PC-9 (cell line): ENCODE measurements at places on chromosomes 12 and 14.

GRCh38 chr12:71567537-71567936, 96.1 kb downstream of the ZFC3H1 start:
- no peak for DNase-seq
- H3K4me1 ChIP-seq: no peaks in the 10 kb centered on the region
- no peak overlapping the region for H3K27ac ChIP-seq
- H3K36me3 ChIP-seq: no peaks in the 10 kb centered on the region
- H3K27me3 ChIP-seq: no peaks in the 10 kb centered on the region

DNA sequence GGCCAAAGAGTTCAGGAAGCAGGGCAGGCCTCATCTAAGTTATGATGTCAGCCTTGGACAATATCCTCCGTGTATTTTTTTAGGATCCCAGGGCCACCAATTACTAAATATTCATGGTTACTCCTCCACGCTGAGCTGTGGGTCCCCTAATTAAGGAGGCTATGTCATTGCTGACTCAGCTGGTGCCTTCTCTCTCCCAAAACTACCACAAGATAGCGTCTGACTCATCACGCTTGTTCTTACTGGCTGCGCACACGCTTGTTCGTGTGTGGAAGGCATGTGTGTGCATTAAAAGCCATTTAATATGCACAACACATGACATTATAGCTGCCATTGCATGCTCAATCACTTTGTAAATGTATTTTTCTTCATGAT, 78.3 kb downstream of the GSC start:
- H3K4me3 ChIP-seq: no peak overlapping the region
- H3K27ac ChIP-seq: no peak overlapping the region
- DNase-seq: no peak
- peaks cover 10% of the 10 kb centered on the region; the same call in 1 of the 2 replicates for H3K27me3 ChIP-seq
- no peaks in the 10 kb centered on the region for H3K4me1 ChIP-seq

GRCh38 chr14:52286661-52287649, 19.5 kb downstream of the PTGDR start:
- H3K4me1 ChIP-seq: no peaks in the 10 kb centered on the region
- no peaks in the 10 kb centered on the region for H3K36me3 ChIP-seq
- H3K27me3 ChIP-seq: no peaks in the 10 kb centered on the region
- no peak overlapping the region for H3K4me3 ChIP-seq
- no peak for DNase-seq
- no peak overlapping the region for H3K27ac ChIP-seq

- no peaks in the 10 kb centered on the region for H3K27me3 ChIP-seq
- peaks cover 40% of the 10 kb centered on the region for H3K4me1 ChIP-seq
- H3K36me3 ChIP-seq: no peaks in the 10 kb centered on the region
Measured at GRCh38 chr12:26133521-26133920, 8.7 kb upstream of the BHLHE41 start.

GRCh38 chr12:28884904-28885679, 264.0 kb upstream of the FAR2 start:
- DNase-seq: no peak
- no peak overlapping the region for H3K27ac ChIP-seq
- no peaks in the 10 kb centered on the region for H3K27me3 ChIP-seq
- H3K4me1 ChIP-seq: no peaks in the 10 kb centered on the region
- H3K4me3 ChIP-seq: no peak overlapping the region

DNA sequence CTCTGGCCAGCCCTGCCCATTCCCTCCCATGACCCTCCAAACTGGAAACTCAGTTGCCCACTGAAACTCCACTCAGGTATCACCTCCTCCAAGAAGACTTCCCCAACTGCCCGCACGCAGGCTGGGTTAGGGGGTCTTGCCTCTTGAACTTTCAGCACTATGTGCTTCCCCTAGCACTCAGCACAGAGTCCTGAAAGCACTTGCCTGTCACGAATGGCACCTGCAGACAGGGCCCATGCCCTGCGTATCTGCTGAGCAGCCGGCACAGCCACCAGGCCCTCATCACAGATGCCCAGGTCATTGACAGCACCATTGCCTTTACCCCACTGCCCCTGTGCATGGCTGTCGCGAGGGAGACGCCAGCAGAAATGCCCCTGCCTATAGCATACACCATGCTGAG, 11.2 kb downstream of the CCDC88C start:
- H3K36me3 ChIP-seq: no peaks in the 10 kb centered on the region
- no peak for DNase-seq
- no peak overlapping the region for H3K27ac ChIP-seq
- no peaks in the 10 kb centered on the region for H3K4me1 ChIP-seq
- H3K4me3 ChIP-seq: no peak overlapping the region

GRCh38 chr12:108629824-108630476, 3.7 kb downstream of the SELPLG start:
- H3K27me3 ChIP-seq: no peaks in the 10 kb centered on the region
- peak overlapping the region; percentile 40; the same call in 1 of the 2 replicates for H3K27ac ChIP-seq
- peaks cover 38% of the 10 kb centered on the region for H3K4me1 ChIP-seq
- H3K36me3 ChIP-seq: no peaks in the 10 kb centered on the region

DNA sequence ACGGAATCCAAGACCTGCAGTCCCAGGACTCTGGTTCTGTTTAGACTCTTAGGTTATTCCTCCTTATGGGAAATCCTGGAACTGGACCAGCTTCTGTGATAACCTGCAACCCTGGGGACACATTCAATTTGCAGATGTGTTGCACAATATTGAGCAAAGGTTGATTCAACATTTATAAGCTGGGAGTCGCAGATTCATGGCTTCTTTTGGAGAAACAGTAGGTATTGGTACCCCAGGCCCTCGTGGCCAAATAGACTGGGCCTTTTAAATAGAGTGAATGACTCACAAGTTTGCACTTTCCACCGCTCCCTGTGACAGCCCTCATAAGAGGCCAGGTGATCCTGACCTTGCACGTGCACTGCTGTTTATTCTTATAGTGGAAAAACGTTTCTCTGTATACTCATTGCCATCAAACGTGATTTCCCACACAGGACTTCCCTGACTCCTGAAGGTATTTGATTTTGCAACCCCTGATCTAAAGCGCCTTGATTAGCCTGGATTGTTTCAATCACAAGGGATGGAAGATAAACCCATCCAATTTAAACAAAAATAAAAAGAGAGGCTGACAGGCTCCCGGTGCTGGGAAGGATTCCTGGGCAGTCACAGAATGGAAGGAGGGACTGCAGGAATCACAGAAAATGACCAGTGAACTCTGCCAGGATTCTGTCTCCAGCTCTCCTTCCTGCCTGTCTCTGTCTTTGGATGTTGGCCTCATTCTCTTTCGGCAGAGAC, 98.0 kb downstream of the VCPKMT start:
- H3K27me3 ChIP-seq: no peaks in the 10 kb centered on the region
- peaks cover 52% of the 10 kb centered on the region for H3K4me1 ChIP-seq
- H3K4me3 ChIP-seq: no peak overlapping the region
- peak; percentile 43 for DNase-seq
- peak overlapping the region; percentile 72 for H3K27ac ChIP-seq

DNA sequence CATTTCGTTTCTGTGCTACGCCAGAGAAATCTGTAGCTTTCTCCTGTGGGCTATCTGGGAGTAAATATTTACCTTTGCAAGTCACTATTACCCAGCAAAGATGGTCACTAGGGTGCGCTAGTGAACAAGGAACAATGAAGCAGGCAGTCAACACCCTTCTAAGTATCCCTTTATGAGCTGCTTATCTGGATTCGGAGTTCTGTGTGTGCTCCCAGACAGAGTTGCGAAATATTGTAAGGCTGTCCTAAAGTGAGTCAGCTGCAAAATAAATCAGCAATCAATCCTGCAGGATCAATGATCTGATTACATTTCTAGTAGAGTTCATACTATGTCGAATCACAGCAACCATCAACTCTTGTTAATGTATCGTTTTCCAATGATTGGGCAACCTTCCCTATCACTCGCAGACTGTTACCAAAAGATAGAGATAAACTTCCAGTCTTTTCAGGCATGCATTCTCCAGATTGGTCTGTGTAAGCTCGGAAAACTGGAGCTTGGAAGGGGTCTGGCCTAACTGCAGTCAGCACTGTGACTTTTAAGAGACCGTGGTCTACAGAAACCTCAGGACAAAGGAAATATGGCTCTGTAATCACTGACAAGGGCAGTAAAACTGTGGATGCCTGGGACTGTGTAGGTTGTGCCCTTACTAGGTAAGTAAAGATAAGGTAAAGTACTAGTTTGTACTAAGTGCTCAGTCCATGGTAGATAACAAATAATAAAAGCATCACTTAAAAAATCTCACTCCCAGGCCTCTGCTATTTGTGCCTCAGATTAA, 133.5 kb downstream of the KCNK10 start:
- H3K36me3 ChIP-seq: no peaks in the 10 kb centered on the region
- DNase-seq: peak; percentile 61
- peaks cover 29% of the 10 kb centered on the region for H3K27me3 ChIP-seq
- no peak overlapping the region for H3K27ac ChIP-seq

- H3K27ac ChIP-seq: no peak overlapping the region
- peaks cover 28% of the 10 kb centered on the region for H3K27me3 ChIP-seq
- no peak for DNase-seq
- no peaks in the 10 kb centered on the region for H3K4me1 ChIP-seq
- no peak overlapping the region for H3K4me3 ChIP-seq
- no peaks in the 10 kb centered on the region for H3K36me3 ChIP-seq
Measured at GRCh38 chr14:94775871-94776210, 5.9 kb upstream of the GSC start.

DNA sequence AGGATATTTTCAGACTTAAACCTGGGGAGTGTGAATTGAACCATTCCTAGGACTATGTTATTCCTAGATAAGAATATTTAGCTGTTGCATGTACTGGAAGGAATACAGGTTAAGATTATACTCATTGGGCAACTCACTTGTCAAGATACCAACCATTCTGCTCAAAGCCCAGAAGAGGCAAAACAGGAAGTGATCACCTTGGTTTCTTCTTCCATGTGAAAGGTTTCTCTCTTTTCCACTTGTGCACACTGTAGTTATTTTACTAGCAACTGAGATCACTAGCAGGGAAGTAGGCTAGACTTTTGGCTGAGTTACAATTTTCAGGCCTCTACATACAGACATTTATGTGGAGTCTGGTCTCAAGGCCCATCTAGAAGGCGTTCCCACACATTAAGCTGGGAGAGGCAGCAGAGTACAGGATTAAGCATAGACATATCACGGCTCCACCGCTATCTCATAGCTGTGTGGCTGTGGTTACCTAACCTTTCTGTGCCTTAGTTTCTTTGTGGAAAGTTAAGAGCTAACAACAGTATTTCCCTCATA, 83.9 kb upstream of the FERMT2 start:
- no peak overlapping the region for H3K27ac ChIP-seq
- H3K36me3 ChIP-seq: no peaks in the 10 kb centered on the region
- H3K4me3 ChIP-seq: no peak overlapping the region
- H3K4me1 ChIP-seq: no peaks in the 10 kb centered on the region; the same call in 1 of the 2 replicates
- no peaks in the 10 kb centered on the region for H3K27me3 ChIP-seq

- H3K27ac ChIP-seq: no peak overlapping the region
- no peak overlapping the region for H3K4me3 ChIP-seq
Measured at GRCh38 chr14:36934304-36934703, 238.1 kb downstream of the SLC25A21 start.

DNA sequence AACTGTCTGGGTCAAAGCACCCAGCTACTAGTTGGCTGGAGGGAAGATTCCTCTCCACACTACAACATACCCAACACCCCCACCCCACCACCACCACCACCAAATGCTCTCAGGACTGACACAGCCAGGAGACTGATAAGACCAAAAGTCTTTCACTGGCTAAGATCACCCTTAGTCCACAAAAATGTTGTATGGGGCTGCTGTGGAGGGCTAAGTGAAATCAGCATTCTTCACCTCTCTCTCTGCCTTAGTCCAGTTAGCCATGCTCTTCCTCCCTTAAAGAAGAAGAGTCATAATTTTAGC, 106.2 kb downstream of the NUAK1 start:
- peak overlapping the region; percentile 30 for H3K27ac ChIP-seq
- peaks cover 53% of the 10 kb centered on the region for H3K4me1 ChIP-seq
- no peaks in the 10 kb centered on the region for H3K36me3 ChIP-seq
- H3K4me3 ChIP-seq: no peak overlapping the region
- no peaks in the 10 kb centered on the region for H3K27me3 ChIP-seq
- DNase-seq: no peak

GRCh38 chr14:100408350-100409002, 85.3 kb downstream of the SLC25A47 start:
- H3K27ac ChIP-seq: no peak overlapping the region
- H3K4me3 ChIP-seq: no peak overlapping the region
- H3K4me1 ChIP-seq: no peaks in the 10 kb centered on the region
- H3K36me3 ChIP-seq: no peaks in the 10 kb centered on the region
- H3K27me3 ChIP-seq: no peaks in the 10 kb centered on the region

DNA sequence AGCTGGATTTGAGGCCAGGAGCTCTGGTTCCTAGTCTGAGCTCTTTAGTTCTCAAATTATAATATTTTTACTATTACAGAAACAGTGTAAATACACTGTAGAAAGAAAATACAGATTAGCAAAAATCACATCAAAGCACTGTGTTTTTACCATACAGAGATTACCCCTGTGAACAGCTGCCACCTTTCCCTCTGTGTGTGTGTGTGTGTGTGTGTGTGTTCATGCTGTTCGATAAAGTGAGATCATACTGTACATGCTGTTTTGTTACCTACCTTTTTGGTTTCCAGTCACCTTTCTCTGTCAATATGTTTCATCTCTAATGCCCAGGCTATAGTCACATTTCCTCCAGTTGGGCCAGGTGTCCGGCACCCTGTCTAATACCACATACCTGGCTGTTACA, 26.9 kb downstream of the MVK start:
- no peaks in the 10 kb centered on the region for H3K27me3 ChIP-seq
- H3K4me1 ChIP-seq: no peaks in the 10 kb centered on the region
- H3K27ac ChIP-seq: no peak overlapping the region
- DNase-seq: no peak
- H3K4me3 ChIP-seq: no peak overlapping the region

GRCh38 chr12:43858991-43859390, 23.1 kb downstream of the TMEM117 start:
- H3K27ac ChIP-seq: no peak overlapping the region
- DNase-seq: no peak
- H3K4me3 ChIP-seq: no peak overlapping the region
- H3K4me1 ChIP-seq: no peaks in the 10 kb centered on the region
- H3K36me3 ChIP-seq: no peaks in the 10 kb centered on the region

- no peak overlapping the region for H3K4me3 ChIP-seq
- no peaks in the 10 kb centered on the region for H3K4me1 ChIP-seq
- no peaks in the 10 kb centered on the region for H3K36me3 ChIP-seq
- DNase-seq: no peak
- H3K27me3 ChIP-seq: no peaks in the 10 kb centered on the region
- H3K27ac ChIP-seq: no peak overlapping the region
Measured at GRCh38 chr12:87198181-87198580, 831.0 kb downstream of the C12orf50 start.

DNA sequence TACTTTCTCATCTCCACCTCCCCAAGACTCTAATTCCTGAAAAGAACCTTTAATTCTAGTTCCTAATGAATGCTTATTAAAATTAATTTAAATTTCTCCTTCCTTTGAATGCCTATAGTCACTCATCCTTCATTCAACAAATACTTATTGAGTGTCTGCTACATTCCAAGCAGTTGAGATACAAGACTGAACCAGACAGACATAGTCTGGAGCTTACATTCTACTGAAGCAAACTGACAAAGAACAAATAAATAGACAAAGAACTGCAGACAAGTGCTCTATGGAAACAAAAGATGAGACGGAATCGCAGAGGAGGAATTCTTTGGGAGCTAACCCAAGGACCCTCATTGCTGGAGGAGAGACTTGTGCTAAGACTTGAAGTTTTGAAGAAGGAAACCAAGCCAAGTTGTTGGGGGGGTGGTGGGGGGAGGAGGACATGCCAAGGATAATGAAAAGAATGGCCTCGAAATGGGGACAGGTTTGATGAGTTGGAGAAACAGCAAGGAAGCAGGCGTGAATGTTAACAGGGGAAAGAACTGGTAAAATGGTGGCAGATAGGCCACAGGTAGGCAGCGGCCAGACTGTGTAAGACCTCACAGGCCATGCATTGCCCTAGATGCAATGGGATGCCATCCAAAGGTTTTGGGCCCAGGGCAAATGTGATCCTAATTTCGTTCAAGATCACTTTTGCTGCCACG, 9.7 kb upstream of the TDG start:
- no peaks in the 10 kb centered on the region for H3K27me3 ChIP-seq
- H3K36me3 ChIP-seq: peaks cover 24% of the 10 kb centered on the region; the same call in 1 of the 2 replicates
- peaks cover 22% of the 10 kb centered on the region for H3K4me1 ChIP-seq
- peak overlapping the region; percentile 75 for H3K27ac ChIP-seq
- DNase-seq: no peak
